ENCODE measurements at places on chromosomes 2 and 18.
A peak's percentile ranks its signal among the peaks of the same experiment; 100 is the strongest.

GRCh38 chr2:98013407-98014042 lies 17.8 kb upstream of the TMEM131 start:
- DNase-seq, result peak; percentile 73

- DNase-seq, result no peak
These were observed 812.5 kb downstream of the DCC start for GRCh38 chr18:53152476-53152875.

GRCh38 chr18:72652990-72653593 lies 109.0 kb upstream of the CBLN2 start:
- no peak for DNase-seq

DNA sequence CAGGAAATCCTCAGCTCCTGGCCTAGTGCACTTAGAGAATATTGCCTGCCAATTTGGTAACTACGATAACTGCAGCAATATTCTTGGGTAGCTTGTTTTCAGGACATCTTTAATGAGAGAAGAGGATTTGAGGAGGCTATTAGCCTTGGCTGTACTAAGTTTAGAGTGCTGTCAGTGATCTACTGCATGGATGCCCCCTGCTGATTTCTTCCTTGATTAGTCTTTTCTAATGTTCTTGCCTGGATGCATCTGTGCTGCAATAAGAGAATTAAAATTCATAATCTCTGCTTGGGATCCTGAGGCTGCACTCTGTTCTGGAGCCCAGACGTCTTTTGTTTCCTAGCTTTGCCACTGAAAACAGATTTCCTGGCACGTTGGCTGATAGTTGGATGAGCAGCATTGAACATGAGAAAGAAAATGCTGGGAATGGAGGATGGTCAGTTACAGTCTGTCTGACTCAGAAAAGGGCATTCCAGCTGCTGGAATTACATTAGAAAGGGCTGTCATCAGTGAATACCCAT lies 115.4 kb downstream of the CCDC85A start:
- DNase-seq, result no peak

DNA sequence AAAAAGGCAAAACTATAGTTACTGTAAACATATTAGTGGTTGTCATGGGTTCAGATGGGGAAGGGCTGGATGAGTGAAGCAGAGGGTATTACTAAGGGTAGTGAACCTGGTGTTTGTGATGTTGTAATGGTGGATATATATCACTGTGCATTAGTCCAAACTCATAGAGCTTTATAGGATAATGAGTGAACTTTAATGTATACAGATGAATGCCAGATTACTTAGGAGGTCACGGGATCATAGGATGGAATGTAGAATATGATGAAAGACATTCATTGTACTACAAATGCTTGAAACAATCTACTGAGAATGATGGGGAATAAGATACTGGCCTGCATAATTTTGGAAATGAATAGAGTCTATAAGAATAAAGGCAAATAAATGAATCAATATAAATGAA lies 226.7 kb upstream of the ZNF804A start:
- no peak for DNase-seq

- DNase-seq, result peak; percentile 32
These were observed 14.3 kb upstream of the MAP3K2 start for GRCh38 chr2:127401757-127402695.

DNA sequence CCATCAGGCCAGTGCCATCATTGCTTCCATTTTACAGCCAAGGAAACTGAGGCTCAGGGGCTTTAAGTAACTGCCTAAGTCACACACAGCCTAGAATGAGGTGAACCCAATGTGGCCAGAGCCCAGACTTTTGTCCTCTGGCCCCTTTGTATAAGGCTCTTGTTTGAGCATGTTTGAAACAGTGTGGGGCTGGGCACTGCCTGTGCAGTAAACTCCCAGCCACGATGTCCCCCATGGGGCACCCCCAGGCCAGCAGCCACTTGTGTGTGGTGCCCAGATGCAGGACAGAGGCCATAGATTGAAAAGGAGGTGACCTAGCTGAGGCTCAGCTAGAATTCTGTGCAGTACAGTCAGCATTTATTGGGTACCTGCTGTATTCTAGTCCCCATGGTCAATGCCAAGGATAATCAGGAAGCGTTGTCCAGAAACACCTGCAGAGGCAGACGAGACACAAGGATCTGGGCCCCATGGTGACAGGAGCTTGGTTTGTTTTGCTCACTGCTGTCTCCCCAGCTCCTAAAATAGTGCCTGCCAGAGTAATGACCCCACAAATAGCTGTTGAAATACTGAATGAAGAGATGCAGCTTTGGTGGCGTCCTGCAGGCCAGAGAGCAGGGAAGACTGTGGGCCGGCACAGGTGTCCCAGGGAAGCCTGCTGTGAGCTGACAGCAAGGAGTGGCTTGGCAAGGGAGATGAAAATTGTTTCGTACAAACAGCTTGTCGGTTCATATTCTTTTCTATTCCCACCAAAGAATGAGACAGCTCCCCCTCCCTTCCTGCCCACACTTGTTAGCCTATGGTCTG lies 160.7 kb downstream of the LDLRAD4 start:
- no peak for DNase-seq

DNA sequence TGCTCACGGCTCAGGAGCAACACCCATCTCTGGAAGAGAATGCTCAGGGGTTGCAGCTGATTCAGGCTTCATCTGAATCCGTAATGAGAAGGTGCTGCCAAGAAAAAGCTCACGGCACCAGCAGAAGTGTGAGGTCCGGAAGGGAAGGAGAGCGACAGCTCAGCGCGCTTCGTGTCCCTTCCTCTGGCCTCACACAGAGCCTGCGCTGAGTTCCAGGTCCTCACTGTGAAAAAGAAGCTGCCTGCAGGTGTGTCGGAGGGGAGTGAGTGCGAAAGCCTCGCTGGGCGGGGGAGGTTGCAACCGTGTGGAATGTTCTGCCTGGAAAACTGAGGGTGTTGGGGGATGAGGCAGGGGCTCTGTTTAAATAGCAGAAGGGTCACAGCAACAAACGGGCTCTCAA lies 76.2 kb upstream of the TWIST2 start:
- DNase-seq, result no peak

- peak; percentile 69 for DNase-seq
These were observed 4.3 kb downstream of the COL3A1 start for GRCh38 chr2:188978291-188979081.

- DNase-seq, result peak; percentile 62
These were observed 184.7 kb downstream of the MREG start for GRCh38 chr2:215828528-215829184.

DNA sequence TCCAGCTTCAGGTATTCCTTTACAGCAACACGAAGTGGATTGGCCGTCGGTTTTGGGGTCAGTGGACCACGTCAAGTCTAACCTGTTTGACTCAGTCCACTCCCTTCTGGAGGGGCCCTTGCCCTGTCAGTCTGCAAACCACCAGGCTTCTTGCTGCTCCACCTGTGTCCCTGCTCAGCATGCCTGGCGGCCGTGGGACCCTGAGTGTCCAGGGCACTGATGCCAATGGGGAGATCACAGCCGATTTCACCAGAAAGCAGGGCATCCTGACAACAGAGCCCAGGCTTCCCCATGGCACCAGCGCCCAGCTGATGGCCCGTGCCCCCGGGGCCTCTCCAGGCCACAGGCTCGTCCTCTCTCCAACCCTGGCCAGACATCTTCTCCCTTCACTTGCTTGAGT lies 41.2 kb upstream of the HS6ST1 start:
- DNase-seq, result no peak

DNA sequence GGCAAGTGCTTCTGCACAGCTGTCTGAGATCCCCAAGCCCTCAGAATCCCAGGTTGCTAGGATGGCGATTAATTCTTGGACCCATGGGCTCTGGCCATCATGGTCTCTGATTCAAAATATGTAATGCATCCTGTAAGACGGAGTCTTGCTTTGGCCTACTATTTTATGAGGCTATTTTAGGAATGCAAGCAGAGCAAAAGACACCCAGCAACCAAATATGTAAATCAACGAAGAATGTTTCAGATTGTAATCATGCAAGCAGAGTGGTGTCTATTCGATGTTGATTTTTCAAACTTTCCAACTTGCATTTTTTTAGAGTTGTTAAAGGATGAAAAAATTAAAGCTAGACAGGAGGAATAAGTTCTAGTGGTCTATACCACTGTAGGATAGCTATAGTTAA lies 154.8 kb downstream of the COL6A3 start:
- peak; percentile 70 for DNase-seq

- no peak for DNase-seq
These were observed 130.8 kb downstream of the SLC8A1 start for GRCh38 chr2:40321016-40321623.

DNA sequence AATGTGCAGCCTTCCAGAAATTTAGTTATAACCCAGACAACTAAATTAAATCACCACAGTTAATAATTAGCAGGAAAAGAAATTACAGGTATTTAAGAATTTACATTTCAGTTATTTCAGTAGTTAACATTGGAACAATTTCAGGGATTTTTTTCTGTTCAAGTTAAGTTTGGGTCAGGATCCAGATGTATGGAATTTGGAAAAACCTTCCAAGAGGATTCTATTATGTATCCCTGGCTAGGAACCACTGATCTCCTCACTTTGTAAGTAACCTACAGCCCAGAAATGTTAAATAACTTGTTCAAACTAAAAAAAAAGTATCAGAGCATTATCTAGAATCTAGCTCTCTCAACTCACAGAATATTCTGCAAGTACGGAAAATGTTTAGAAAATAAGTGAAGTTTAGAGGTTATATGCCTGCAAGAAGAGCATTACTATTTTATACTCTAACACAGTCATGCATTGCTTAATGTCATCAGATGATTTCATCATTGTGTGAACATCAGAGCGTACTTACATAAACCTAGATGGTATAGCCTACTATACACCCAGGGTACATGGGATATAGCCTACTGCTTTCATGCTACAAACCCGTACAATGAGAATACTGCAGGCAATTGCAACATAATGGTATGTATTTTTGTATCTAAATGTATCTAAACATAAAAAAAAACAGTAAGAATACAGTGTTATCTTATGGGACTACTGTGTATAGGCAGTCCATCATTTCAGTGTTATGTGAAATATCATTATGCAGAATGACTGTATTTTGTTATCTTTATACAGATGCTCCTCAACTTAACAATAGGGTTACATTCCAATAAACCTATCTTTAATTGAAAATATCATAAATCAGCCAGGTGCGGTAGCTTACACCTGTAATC lies 6.1 kb downstream of the NCKAP1 start:
- peak; percentile 64 for DNase-seq

DNA sequence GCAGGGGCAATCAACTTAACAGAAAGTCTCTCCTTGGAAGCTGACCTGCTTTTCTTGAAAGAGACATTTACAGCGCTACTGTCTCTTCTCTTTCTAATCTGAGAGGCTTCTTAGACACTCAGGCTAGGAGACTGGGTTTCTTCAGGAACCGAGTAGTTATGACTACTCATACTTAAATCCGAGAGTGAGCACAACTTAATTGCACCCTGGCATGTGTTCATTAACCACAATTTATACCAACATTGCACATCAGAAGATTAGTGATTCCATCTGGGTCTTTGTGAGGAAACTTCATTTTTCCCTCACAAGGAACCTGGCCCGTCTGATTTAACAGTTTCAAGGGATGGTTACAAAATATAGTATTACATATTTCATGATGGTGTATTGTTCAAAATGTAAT lies 176.9 kb downstream of the UBE2E3 start:
- peak; percentile 9 for DNase-seq

- DNase-seq, result no peak
These were observed 233.8 kb upstream of the OSR1 start for GRCh38 chr2:19592197-19592596.

GRCh38 chr2:185466915-185467314 lies 271.7 kb upstream of the FSIP2 start:
- no peak for DNase-seq

- DNase-seq, result no peak
These were observed 43.2 kb downstream of the PARD6G start for GRCh38 chr18:80204142-80204541.

DNA sequence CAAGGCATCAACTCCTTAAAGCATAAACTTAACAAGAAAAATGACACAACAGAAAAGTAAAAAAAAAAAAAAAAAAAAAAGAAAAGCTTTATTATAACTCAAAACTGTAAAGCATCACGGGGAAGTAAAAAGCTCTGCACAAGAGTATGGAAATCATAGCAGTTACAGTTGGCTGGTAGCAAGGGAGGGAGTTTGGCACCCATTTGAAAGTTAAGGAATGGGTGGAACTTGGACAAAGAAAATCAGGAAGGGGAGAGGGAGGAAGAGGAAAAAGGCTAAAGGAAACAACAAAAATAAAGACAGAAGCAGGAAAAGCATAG lies 8.6 kb downstream of the KLF7 start:
- no peak for DNase-seq

DNA sequence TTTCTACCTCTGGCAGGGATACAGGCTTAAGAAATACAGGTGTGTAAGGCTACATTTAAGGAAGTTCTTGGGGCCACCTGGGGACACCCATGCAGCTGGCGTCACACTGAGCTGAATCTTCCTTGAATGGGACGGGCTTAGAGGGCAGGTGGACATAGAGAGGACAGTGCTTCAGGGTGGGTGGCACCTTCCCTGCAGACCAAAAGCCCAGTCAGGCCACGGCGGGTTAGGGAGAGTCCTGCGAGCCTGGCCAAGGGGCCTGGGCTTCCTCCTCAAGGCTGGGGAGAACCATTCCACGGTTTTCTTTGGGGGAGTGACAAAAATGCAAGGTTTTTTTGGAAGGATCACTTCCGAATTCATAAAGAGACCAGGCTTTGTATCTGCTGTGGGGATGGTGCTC lies 73.4 kb downstream of the GNAL start:
- no peak for DNase-seq

DNA sequence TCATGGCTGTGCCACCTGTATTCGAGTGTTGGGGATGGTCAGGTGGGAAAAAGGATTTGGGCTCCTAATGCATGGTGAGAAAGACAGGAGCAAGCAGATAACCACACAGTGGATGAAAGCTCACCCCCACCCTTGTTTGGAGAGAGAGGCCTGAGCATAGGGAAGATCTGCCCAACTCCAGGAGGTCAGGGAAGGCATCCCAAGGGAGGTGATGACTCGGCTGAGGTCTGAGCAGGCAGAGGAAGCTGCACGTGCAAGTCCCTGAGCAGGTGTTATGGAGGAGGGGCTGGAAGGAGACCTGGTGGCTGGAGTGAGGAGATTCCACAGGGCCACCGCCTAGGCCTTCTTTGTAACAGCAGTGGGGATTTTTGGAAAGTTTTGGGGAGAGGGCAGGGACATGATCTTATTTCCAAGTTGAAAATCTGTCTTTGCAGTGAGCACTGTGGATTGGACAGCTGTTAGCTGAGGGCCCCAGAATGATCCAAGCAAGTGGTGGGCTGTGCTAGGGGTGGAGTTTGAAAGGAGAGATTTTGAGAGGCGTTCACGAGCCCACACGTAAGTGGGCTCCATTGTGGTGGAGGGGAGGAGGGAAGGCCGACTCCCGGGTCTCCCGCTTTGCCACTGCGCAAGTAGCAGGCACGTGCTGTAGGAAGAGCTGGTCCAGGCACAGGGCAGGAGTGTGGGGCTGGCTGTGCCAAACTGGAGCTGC lies 228.5 kb downstream of the GLI2 start:
- DNase-seq, result peak; percentile 60

Measured in IMR-90 (cell line).